ENCODE measurements at places on chromosomes 1 and 21.

GRCh38 chr1:105997516-105997915 lies 1059.0 kb upstream of the PRMT6 start:
- no peak for DNase-seq

DNA sequence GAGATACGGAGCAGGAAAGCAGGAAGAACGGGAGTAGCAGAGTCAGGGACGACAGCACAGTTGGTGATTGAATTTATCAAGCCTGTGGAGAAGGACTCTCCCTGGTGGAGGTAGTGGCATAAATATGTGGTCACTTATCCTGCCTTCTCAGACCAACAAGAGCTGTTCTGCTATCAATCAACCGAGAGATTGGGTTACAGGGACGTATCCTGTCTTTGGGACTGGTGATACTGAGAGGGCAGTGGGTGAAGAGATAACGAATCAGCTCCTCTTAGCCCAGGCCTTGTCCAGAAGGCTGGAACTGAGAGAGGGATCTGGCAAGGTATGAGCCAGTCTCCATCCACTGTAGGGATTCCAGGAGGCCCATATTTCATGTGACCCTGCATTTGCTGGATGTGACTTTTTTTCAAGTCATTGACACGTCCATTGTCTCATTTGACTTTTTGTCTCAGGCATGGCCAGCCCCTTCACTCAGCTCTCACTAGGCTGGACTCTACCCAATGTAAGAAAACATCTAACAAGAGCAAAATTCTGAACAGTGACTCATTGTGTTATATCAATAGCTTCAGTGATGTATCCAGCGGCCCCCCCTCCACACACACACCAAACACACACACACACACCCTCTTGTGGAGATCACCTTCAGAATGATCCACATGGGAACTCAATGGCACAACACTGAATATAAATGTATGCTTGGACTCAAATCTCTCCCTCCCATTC lies 11.3 kb downstream of the C1orf116 start:
- no peak for DNase-seq

- DNase-seq, result no peak
These were observed 75.0 kb downstream of the TAS1R2 start for GRCh38 chr1:18784482-18784831.

DNA sequence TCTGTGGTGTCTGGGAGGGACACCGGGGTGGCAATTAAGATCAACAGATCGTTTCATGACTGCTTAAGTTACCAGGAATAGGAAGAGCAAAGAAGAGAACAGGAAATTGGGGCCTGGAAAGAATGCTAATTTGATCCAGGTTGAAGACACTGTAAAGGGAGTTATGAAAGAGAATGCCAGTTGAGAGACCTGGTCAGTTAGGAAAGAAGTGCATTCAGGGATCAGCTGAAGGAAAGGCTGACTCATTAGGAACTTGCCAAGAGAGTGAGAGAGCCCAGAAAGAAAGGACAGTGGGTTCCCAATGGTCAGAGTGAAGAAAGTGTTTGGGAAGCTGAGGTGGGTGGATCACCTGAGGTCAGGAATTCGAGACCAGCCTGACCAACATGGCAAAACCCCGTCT lies 119.6 kb downstream of the UBE2U start:
- no peak for DNase-seq

DNA sequence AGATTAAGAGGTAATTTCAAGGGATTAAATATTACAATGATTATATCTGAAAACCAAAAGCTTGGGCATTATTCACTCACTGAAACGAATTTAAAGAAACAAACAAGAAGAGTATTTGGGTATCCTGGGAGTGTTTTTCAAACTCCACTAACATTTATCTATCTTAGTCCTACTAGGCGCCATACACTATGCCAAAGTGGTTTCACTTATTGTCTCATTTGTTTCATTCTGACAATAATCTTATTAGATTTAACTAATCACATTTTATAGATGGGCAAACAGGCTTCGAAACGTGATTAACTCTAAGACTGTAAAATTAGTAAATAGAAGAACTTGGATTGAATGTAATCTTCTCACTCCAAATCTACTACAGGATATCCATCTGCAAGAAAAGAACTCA lies 25.4 kb downstream of the ASH1L start:
- no peak for DNase-seq

DNA sequence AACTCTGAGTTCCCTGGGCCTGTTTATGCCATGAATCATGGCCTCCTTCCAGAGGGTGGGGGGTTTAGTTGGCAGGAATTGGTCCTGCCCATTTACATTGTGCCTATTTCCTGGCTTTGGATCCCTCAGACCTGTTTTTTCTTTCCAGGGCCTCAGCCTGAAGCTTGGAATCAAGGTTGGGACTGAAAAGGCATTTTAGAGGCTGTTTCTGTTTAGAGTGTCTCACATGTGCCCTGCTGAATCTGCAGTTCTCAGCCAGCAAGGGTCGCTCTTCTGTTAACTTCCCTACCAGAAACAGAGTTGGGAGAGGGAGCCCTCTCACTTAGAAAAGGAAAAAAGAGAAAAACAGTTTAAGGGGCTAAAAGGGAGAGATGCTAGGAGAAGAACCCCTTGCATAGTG lies 191.1 kb downstream of the PTPRC start:
- no peak for DNase-seq

DNA sequence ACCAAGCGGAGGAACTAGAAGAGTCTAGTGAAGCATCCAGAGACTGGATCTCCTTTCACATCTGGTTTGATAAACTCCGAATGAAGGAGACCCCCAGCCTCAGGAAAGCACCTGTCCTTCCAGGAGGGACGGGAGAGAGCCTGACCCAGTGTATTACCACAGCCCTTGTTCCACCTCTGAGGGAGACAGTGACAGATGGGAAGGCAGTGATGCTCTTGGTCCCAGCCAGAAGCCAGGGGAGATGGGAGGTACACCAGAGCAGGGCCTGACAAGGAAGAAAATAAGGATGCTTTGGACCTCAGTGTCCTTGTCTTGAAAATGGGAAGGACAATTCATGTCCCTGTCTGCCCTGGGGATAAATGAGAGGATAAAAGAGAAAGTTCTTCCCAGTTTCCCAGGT lies 3.5 kb downstream of the KLHDC7A start:
- DNase-seq, result no peak

DNA sequence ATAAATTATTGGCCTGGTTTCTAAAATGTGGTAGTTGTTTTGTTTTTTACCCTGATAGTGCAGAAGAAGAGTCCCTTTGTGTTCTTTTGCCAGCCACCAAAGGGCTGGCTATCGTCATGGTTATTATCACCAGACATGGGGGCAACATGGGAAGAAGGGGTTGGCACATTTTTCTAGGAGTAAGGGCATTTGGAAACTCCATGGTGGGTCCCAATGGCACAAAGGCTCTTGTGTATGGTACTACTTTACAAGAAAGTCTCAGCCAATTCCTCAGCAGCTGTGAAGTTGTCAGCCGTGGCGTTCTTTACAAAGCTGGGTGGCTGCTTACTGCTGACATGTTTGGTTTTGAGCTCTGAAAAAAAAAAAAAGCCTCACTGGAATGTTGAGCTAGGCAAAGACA lies 330.4 kb upstream of the ESRRG start:
- no peak for DNase-seq

- no peak for DNase-seq
These were observed 153.4 kb downstream of the FMN2 start for GRCh38 chr1:240244968-240245628.

DNA sequence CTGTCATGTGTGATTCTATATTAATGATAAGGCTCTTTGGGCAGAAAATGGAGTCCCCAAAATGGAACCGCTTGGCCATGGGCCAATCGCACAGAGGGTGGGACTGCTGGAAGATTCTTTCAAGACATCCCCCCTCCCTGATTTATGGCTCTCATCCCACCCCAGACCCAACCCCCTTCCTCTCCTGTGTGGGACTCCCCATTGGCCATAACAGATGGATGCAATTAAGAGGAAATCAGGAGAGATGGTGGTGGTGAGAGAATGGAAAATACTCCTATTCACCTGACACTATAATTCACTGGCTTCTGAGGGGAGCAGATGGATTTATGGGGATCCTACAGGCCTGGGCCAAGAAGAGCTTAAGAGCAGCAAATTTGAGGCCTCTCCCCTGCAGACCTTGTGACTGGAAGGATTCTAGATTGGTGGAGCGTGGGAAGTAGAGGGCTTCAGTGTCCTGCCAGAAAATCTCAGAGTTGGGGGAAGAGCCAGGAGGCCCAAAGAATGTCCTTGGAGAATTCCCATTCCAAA lies 1.7 kb downstream of the IGFN1 start:
- no peak for DNase-seq

GRCh38 chr1:22792396-22793160 lies 81.9 kb downstream of the EPHB2 start:
- peak; percentile 32 for DNase-seq

DNA sequence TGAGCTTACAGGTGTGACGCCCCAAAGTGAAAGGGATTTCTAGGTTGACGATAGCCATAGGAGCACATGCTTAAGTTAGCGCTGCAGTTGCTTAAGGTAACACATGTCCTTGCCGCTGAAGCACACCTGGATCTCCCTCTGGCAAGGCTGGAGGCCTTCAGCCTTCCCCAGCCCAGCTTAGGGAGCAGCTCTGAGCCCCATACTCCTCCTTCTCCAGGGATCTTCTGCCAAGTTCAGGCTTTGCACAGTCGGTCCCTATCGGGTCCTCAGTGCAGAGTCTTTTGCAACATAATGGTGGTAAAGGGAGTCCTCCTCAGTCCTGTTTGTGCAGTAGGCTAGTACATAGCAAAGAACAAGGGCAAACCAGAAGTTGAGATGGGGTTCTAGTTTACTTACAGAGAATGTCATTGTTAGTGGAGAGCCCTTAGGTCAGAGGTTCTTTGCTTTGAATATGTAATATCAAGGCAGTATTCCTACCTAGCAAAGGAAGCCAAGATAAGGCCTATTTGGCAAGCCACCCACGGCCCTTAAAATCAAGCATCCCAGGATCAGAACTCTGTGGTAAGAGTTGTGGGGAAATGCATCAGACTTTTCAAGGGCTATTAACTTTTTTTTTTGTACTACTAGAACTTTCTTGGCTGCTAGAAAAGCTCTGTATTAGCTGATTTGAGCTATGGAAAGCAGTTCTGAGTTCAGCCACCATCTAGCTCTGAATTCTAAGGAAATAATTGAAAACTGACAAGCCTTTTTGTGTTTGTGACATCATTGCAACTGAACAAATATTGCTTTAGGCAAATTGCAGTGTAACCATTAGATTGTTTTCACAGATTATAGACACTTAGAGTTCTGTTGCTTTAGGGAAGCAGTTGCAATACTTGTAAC lies 1.4 kb downstream of the EVA1C start:
- DNase-seq, result no peak

DNA sequence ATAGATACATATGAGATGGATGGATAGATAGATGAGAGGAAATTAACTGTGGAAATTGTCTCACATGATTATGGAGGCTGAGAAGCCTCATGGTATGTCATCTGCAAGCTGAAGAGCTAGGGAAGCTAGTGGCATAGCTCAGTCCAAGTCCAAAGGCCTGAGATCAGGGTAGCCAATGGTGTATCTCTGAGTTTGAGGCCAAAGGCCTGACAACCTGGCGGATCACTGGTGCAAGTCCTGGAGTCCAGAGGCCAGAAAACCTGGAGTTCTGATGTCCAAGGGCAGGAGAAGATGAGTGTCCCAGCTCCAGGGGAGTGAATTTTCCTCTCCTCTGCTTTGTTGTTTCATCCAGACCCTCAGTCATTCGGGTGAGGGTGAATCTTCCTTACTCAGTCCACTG lies 43.9 kb upstream of the SPOCD1 start:
- DNase-seq, result no peak

DNA sequence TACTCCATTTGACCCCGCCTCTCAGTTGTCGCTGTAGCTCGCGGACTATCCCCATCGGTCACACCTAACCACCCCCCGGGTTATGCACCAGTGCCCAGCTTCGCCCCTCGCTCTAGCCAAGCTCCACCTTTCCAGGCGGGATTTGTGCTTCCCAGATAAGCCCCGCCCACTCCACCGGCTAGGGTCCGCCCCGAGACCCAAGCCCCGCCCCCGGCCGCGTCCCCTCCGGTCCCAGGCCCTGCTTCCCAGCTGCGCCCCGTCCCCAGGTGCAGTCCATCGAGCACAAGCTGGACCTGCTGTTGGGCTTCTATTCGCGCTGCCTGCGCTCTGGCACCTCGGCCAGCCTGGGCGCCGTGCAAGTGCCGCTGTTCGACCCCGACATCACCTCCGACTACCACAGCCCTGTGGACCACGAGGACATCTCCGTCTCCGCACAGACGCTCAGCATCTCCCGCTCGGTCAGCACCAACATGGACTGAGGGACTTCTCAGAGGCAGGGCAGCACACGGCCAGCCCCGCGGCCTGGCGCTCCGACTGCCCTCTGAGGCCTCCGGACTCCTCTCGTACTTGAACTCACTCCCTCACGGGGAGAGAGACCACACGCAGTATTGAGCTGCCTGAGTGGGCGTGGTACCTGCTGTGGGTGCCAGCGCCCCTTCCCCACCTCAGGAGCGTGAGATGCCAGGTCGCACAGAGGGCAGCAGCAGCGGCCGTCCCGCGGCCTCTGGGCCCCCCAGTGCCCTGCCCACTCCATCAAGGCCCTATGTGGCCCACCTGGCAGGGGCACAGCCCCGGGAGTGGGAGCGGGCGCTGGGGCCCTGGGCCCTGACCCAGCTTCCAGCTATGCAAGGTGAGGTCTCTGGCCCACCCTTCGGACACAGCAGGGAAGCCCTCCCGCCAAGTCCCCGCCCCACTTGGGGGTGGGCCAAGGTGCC lies 23.9 kb downstream of the CITED4 start:
- DNase-seq, result no peak

- DNase-seq, result no peak
These were observed 76.6 kb downstream of the UBE2U start for GRCh38 chr1:64280001-64280400.

GRCh38 chr1:80966266-80966665 lies 834.5 kb upstream of the ADGRL2 start:
- no peak for DNase-seq

DNA sequence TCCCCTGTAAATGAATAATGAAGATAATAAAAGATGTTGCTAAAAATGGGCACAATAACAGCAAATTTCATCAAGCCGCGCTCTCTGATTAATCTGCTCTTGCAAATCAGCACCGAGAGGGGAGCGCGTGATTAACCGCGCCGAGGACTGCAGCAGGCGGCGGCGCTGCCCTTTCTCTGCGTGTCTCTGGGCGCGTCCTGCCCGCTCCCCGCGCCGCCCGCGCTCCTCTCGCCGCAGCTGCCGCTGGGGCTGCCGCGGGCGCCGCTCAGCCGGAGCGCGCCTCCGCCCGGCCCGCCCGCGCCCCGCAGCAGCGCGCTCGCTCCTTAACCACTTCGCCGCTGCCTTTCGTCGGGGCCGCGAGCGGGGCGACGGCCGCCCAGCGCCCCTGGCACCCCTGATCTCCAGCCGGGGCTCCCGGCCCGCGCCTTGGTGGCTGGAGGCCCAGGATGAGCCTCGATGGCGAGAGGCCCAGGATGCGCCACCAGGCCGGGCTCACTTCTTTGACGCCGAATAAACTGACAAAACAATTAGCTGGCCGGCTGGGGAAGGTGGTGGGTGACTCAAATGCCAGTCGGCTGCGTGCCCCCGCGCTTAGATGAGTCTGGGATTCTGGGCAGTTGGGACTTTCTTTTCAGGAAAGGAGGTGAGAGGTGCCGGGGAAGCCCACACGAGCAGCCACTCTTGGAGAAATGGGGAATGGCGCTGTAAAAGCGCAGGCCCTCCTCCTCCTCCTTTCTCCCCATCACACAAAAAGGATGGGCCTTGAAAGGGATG lies 221.4 kb upstream of the PKN2 start:
- peak; percentile 70 for DNase-seq

- DNase-seq, result no peak
These were observed 1.2 kb downstream of the HPDL start for GRCh38 chr1:45327644-45328515.

Data from nephron progenitor cell (in vitro differentiated cells).